NCI-H1930 (cell line): ENCODE measurements at places on chromosomes 3 and 15.

GRCh38 chr3:68996356-68996995 lies 17.0 kb downstream of the EOGT start:
- no peak for DNase-seq

DNA sequence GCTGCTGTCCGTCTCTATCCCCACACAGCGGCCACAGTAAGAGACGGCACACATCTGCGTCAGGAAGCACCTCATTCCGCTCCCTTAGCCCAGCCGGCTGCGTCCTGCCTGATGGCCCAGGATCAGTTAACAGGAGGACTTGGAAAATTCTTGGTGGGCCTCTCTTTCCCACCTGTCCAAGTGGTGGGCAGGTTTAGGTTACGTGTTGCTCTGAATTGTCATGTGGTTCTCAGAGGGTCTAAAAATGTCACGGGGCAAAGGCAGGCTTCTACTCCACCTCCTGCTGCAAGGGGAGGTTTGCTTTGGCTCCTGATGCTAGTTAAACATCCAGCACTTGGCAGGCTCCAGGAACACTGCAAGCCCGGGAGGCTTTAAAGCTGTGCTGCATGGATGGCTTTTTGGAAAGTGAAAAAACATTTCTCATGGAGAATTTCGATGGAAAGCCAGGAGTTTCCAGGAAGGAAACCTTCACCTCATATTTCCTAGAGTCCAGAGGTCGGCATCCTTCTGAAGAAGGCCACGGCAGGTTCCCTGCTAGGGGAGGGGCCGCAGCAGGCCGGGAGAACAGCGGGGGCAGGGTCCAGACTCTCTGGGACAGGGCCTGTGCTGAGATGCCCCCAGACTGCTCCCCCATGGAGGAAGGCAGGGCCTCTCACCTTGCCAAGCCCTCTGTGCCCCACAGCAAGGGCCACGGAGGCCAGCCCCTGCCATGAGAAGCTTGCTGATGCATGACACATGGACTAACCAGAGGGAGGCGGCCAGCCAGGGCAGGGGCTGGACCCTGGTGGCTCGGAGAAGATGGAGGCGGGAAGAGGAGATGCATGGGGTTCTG lies 10.8 kb downstream of the CTSH start:
- no peak for DNase-seq

DNA sequence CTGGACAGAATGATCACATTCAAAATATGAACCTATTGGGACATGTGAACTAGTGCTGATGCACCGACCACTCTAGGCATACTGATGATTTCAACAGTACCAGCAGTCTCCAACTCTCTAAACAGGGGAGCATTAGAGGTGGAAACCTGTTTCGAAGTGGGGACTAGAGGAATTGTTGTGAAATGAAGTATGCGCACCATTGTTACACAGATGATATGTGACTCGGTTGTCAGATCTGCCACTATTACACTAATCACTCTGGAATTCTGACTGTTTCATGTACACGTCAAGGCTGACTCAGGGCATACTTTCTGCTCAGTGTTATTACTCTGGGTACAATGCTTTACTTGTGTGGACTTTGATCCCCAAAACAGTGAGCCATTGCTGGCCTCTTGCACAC lies 198.2 kb upstream of the UBE2E2 start:
- DNase-seq = no peak

DNA sequence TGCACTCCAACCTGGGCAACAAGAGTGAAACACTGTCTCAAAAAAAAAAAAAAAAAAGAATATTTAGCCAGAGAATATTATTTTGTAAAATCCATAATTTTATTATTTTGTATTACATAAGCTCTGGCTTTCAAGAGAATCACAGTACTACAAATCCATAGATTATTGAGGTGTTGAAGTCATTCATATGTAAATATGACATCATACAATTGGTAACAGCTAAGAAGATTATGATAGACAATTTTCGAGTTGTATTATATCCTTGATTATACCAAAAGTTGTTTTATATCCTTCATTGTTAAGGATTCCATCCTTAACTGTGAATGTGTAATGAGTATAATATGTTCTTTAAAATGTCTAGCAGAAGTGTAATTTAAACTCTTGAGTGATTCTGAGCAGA lies 3.7 kb downstream of the MLF1 start:
- no peak for DNase-seq

- no peak for DNase-seq
Observed at GRCh38 chr3:38005076-38006020, 14.8 kb downstream of the VILL start.

GRCh38 chr3:45319231-45319995 lies 69.0 kb upstream of the LARS2 start:
- DNase-seq = no peak

DNA sequence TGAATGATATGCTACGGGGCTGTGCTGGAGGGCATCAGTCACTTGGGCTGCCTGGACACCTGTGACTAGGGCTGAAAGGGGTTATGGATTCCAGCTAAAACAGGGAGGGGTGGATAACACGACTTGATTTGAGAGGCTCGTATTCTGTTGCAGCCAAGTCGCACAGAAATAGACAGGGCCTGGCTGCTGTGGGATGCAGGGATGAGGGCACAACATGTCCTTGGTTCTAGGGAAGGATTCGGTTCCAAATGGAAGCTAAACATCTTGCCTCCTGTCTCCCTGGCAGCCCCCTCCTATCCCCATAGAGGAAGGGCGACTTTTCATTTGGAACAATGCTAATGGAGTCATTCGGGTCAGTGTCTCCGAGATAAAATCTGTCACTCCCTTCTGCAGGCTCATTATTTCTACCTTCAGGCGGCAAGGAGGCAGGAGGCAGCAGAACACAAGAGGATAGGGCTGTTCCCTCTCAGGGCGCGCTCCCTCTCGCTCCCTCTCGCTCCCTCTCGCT lies 433.8 kb upstream of the RBMS3 start:
- DNase-seq = no peak

DNA sequence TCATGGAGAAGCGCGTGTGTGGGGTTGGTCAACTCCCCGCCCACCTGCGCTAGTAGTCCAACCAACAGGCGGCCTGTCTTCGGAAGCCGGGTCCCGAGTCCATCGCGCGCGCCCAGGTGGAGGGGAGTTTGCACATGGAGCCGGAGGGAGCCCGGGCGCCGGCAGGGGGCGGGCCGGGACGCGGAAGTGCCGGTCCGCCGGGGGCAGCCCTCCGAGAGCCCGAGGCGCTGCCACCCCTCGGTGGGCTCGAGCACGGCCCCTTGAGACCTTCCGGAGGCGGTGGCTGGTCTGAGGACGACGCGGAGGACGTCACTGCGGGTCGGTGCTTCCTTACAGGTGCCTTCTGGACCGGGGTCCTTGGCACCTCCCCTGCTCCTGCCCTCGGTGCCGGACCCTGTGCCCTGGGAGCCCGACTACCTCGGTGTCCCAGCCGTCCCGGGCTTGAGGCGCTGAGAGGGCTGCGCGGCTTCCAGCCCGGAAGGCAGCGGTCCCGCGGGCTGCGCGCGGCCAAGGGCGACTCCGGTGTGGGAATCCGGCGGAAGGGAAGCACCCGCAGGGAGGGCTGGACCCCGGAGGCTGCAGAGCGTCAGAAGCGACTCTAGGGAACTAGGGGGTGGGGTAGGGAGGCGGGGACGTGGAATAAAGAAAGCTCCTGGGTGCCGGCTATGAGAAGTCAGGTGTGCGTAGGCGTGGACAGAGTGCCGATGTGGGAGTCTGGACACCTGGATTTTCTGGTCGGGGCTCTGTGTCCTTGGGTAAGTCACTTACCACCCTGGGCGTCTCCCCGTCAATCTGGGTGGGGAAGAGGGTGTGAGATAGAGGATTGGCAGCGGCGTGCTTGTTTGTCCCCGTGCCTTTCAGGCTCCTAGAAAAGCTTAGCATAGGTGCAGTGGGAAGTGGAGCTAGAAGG lies 212.3 kb downstream of the FGF12 start:
- peak; percentile 89 for DNase-seq

- no peak for DNase-seq
Observed at GRCh38 chr15:90171623-90172022, 29.5 kb upstream of the SEMA4B start.

GRCh38 chr3:119314821-119315220 lies 20.6 kb downstream of the ARHGAP31 start:
- no peak for DNase-seq
